ENCODE measurements at places on chromosomes 3 and 15.
A peak's percentile ranks its signal among the peaks of the same experiment; 100 is the strongest.

DNA sequence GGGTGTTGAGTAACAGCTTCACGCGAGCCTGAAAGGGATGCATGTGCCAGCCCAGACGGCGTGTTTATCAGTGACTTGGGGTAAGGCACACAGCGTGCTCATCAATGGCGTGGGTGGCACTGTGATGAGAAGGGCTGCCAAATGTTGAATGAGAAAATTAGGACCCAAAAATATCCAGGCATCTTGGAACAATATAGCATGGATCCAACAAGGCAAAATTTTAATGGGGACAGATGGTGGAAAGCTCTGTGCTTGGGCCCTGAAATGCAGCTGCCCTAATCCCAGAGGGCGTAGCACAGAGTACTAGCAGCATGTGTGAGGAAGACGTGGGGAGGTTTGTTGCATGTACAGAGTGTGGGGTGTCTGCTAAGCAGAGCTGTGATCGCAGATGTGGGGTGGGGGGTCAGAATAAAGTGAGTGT, 48.9 kb downstream of the SSUH2 start:
- DNase-seq: no peak

DNA sequence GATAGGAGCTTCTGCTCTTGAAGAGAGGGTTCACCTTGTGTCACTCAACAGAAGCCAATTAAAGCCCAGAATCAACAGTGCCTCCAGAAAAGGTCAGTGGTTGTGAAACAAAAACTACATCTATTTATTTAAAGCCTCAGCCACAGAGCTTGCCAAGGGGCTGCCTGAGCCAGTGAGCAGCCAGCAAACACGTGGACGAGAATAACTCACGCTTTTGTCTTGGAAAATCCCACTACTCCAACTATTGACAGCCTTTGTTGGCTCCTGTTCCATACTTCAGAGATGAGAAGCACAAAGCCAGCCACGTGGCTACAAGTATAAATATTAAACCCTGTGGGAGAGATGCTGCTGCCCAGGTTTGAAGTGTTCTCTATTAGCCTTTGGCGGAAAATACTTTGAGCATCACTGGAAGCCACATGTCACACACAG, 10.3 kb downstream of the GPR156 start:
- DNase-seq: no peak

- no peak for DNase-seq
Observed at GRCh38 chr3:157201648-157202278, 41.8 kb upstream of the CCNL1 start.

DNA sequence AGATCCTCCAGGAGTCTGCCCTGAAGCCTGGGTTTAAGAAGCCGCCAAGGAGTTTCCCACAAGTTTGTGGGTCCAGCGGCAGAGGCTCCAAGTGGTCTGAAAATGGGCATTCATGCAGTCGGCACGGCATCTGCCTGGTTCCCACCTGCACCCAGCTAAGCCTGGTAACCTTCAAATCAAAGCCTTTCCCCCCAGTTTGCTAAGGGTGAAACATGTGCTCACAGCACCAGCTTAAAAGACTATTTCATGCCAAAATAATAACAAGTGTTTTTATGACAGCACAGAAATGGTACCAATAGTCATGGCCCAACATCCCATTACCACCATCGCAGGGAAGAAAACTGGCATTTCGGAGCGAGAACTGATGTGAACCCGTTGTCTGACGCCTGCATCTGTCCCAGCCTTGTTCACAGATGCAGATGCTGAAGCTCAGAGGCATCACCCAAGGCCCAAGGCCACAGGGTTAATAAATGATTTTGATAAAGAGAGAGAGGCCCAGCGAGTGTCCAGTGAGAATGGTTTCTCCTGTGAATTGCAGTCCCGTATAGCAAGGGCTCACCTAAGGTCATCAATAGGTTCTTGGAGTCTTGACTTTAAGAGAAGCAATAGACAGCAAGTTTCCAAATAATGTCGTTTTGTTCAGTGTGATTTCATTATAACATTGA, 188.0 kb upstream of the TPM1 start:
- no peak for DNase-seq

- DNase-seq: no peak
Observed at GRCh38 chr3:140236836-140237501, 302.0 kb downstream of the CLSTN2 start.

DNA sequence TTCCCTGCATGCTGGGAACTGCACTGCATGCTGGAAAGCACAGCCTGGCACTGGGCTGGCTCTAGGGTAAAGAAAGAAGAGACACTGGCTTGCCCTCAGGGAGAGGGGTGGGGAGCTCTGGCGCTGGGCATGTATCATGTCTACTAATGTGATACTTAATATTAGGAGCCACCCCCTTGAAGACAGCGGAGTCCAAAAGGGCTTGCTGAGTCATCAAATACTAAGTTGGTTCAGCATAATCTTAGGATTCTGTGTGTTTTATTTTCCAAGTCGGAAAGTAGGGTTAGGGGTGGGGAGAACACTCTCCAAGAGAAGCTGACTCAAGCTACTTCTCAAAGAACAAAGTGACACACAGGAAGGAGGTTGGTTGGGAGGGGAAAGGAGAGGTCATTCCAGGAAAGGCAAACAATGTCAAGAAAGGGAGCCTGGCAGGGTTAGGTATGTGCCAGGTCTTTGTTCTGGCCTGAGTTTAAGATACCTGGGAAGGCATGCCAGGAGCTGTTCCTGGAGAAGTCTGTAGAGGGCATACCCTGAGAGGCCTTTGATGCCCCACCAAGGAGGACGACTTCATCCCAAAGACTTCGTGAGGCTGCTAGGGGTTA, 237.8 kb upstream of the NR2E3 start:
- DNase-seq: no peak

GRCh38 chr3:112498914-112499711, at the start of gene BTLA:
BTLA (minus strand) TSS chr3:112499472; CDS start chr3:112499358, 114 bp downstream.
- no peak for DNase-seq

DNA sequence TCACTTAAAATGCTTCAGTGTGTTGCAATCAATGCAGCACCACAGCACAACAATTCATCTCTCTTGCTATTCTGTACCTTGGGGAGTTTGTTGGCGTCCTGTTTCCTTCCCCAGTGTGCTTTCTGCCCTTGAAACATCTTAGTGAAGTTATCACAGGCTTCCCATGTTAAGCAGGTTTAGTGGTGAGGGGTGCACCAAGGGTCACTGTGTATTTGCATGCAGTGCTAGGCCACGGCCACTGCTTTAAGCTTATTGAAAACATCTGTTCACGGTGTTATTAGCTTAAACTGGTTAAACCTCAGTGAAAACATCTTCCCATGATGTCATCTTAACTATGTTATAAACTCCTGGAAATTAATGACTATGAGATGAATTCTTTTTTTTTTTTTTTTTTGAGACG, 217.3 kb upstream of the GOLIM4 start:
- DNase-seq: no peak

GRCh38 chr15:60414016-60414682, 16.4 kb upstream of the ANXA2 start:
- no peak for DNase-seq

GRCh38 chr3:158105710-158106253, 438 bp downstream of the SHOX2 start:
- peak; percentile 6 for DNase-seq

DNA sequence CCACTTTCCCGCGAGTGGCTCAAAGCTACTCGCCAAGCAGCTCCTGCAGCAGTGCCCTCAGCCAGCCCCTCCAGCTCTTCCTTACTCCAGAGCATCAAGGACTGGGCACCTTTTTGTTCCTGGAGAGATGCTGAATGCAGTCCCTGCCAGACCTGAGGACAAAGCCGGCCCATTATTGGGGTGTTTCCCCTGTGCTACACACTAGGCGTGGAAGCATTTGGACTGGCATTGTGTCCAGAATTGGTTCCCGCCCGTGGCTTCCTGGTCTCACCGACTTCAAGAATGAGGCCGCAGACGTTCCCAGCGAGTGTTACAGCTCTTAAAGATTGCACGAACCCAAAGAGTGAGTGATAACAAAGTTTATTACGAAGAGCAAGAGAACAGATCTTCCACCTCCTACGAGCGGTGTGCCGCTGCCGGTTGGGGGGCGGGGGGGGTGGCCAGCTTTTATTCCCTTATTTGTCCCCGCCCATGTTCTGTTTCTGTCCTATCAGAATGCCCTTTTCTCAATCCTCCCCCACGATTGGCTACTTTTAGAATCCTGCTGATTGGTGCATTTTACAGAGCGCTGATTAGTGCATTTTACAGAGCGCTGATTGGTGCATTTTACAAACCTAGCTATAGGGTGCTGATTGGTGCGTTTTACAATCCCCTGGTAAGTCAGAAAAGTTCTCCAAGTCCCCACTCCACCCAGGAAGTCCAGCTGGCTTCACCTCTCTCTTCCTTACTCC, 62.4 kb downstream of the NSMCE3 start:
- no peak for DNase-seq

- no peak for DNase-seq
Observed at GRCh38 chr15:46685096-46685495, 1032.2 kb upstream of the SEMA6D start.

GRCh38 chr3:114518206-114518808, 224.5 kb downstream of the TIGIT start:
- no peak for DNase-seq

DNA sequence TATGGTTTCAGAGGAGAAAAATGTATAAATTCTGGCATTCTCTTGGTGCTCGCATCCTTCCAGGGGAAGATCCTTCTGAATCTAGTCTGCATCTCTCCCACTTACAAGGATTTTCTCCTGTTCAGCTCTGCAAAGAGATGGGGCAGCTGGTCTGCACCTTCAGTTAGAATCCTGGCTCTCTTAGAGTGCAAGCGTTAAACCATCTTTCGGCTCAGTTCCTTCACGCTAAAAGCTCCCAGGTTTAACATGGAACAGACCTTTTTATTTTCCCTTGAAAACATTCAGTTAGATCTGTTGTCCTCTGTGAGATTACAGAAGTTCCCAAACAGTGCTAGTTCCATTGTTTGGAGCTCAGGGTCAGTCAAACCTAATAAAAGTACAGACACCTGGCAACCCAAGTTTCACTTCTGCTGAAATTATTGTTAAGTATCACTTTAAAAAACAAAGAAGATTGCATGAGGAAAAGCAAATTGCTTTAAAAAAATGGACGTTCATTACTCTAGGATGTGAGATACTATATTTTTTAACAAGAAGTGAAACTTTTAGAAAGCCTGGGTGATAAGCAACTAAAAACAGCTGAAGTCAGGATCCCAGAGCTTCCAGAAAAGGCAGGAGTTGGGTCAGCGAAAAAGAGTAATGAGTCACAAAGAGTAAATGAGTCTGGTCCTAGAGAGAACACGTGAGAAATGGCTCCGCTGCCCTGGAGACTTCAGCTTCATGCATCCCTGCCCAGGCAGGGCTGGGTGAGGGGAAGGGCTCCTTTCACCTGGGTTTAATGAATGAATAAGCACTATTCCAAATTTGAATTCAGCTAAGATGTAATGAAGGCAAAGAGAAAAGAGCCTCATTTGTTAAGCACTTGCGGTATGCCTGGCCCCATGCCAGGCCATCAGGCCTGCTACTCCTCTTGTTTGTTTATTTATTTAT, 63.3 kb downstream of the ABTB1 start:
- no peak for DNase-seq

DNA sequence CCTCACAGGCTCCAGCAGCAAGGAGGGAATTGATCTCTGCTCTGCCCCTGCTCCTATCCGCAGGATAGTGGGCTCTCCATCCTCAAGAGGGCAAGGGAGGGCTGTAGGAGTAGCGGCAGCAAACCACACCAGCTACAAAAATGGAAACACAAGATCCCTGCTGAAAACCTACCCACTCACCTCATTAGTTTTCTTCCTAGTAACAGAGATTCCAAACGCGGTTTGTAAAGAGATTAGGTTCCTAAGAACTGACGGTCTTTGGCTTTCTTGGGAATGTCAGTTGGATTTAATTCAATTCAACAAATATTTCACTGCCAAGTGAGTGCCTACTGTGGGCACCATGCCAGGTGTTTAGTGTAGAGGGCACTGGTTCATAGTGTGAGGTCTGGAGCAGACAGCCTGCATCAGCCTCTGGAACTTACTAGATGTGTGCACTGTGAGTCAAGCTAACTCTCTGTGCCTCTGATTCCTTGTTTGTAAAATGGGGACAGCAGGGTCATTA, 84.7 kb downstream of the MRPL46 start:
- no peak for DNase-seq

- DNase-seq: no peak
Observed at GRCh38 chr3:131324923-131325322, 56.7 kb upstream of the NUDT16 start.

DNA sequence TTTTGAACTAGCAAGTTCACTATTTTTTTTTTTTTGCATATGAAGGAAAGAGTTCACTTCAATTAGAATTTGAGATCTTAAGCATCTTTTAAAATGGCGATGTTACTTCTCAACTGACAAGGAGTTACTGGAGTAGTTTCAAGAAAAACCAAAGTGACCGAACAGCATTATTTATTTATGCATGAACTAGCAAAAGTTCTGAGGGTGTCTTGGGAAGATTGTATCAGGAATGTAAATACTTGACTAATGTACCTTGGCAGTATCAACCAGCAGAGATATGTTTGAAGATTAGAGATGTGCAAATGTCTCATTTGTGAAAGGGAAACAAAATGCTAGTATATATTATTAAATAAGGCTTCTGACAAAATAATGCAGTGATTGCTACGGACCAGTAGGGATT, 203.9 kb downstream of the KBTBD8 start:
- no peak for DNase-seq

DNA sequence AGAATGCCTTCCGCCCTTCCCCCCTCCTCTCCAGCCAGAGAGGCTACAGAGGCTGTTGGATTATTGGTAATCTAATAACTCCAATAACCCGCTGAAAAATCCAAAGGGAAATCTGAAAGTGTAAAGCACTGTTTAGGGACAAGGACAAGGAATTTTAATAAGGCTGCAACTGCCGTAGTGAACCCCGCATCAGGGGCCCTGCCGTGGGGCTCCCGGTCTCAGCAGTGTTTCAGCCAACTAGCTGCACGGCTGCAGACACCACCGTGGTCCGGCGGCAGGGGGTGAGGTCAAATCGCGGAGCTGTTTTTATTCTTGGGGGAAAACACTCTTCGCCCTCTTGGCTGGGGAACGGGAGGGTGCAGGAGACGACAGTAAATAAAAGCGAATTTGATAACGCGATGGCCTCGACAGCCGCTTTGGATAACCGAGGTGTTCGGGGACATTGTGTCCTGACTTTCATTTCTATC, 6.1 kb downstream of the BCL6 start:
- DNase-seq: no peak

GRCh38 chr3:73024836-73025235, 28.2 kb downstream of the PPP4R2 start:
- no peak for DNase-seq

- DNase-seq: no peak
Observed at GRCh38 chr3:14532691-14533456, 7.3 kb downstream of the GRIP2 start.

DNA sequence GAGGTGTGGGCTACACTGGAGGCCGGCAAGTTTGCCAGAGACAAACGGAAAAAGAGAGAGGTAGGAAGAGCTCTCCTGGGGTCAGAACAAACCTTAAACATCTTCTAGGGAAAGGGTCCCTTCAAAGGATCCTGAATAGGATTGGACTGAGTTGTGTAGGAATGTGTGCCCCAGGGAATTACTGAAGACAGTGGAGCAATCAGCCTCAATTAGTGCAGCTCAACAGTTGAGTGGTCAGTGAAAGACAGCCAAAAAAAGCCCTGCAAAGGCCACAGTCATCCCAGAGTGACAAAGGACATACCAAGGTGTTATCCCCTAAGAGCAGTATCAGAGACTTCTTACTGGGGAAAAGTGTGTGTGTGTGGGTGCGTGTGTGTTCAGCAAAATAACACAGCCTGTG, 70.3 kb downstream of the NUP210 start:
- DNase-seq: no peak

Data from NCI-H187 (cell line).